NCI-H526 (cell line): ENCODE measurements at places on chromosomes 1 and 21.
A peak's percentile ranks its signal among the peaks of the same experiment; 100 is the strongest.

DNA sequence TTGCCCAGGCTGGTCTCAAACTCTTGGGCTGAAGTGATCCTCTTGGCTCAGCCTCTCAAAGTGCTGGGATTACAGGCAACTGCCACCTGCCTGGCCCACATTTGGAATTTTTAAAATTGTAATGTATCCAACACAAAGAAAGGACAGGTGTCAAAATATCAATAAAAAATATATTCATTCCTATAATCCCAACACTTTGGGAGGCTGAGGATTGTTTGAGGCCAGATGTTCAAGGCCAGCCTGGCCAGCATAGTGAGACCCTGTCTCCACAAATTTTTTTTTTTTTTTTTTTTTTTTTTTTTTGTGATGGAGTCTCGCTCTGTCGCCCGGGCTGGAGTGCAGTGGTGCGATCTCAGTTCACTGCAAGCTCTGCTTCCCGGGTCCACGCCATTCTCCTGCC, 10.0 kb downstream of the HES2 start:
- DNase-seq = no peak

- DNase-seq = no peak
These were observed 80.3 kb downstream of the NME7 start for GRCh38 chr1:169287280-169287679.

DNA sequence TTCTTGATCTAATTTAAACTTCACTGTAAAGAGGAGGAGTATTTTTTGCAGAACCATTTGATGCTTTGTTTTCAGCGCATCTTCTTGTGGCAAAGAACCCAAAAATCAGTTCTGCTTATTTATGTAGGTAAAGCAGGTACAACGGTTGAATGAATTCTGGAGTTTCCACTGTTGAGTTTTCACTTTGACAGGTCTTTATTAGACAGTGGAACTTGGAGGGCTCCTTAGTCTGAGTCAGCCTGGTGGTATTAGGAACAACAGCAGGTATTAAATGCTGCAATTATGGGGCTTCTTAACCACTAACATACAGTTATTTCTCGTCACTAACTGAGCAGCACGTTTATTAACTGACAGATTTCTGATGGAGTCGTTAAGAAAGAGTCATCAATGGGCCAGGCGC, 1.2 kb downstream of the LRIG2 start:
- DNase-seq = no peak

DNA sequence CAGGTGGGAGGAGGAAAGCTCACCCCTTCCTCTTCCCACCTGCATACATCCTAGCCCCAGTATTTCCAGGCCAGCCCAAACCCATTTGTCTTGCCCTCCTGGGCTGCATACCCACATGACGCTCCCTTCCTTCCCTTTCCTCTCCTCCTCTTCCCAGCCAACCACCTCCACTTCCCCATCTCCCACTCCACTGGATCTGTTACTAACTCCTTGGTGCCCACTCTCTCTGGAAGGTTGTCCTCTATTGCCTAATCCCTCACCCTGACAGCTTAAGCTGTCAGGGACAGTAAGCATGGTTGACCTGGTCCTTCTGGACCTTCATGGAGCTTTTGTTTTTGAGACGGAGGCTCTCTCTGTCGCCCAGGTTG, 23.0 kb upstream of the SYNC start:
- no peak for DNase-seq

GRCh38 chr1:27397110-27397509, 4.7 kb downstream of the GPR3 start:
- DNase-seq = no peak

DNA sequence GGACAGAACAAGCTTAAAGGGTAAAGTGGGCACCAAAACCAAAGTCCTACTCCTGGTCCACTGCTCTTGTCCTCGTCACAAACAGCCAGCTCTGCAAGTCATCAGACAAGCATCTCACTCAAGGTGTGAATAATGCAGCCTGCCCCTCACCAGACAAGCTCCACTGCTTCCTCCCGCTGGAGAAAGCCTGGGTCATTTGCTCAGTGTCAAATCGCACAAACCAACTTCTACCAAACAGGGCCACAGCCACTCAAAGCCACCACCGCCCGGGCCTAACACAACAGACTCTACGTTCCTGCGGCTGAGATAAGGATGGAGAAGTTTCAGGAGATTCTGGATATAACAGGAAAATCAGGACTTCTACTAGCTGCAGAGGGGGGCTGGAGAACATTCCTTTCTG, 3.3 kb downstream of the SSBP3 start:
- peak; percentile 18 for DNase-seq
